Left ventricle myocardium superior (tissue), 1 donor: ENCODE measurements at places on chromosomes 6 and 20.

- peak; percentile 34 for DNase-seq
Measured at GRCh38 chr6:150395388-150396009, 26.7 kb downstream of the IYD start.

GRCh38 chr20:47438464-47439381 is 63.0 kb upstream of the NCOA3 start:
- DNase-seq = no peak

DNA sequence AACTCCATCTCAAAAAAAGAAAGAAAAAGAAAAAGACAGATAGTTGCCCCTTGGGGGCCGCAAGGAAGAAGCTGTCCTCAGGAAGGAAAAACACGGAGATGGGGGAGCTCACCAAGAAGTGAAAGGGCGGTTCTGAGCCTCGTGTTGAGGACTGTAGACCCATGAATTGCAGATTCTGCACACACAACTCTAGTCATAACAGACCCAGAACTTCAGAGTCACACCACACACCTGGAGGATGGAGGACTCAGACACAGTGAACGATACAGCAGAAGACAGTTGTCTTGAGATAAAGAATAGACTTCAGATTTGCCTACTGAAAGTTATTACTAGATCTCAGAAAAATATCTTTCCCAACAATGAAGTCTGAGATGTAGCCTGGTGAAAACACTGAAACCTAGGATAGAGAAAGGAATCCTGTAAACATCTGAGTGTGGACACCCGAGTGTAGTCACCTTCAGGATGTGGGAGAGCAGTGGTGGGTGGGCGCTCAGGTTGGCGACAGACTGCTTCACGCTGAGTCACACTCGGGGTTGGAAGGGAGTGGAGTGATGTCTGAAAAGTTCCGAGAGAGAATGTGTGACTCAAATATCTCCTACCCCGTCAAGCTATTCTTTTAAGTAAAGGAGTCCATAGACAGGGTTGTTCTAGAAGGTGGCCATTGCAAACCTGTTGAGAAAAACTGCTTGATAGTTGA is 88.1 kb downstream of the MAP3K4 start:
- DNase-seq = no peak

DNA sequence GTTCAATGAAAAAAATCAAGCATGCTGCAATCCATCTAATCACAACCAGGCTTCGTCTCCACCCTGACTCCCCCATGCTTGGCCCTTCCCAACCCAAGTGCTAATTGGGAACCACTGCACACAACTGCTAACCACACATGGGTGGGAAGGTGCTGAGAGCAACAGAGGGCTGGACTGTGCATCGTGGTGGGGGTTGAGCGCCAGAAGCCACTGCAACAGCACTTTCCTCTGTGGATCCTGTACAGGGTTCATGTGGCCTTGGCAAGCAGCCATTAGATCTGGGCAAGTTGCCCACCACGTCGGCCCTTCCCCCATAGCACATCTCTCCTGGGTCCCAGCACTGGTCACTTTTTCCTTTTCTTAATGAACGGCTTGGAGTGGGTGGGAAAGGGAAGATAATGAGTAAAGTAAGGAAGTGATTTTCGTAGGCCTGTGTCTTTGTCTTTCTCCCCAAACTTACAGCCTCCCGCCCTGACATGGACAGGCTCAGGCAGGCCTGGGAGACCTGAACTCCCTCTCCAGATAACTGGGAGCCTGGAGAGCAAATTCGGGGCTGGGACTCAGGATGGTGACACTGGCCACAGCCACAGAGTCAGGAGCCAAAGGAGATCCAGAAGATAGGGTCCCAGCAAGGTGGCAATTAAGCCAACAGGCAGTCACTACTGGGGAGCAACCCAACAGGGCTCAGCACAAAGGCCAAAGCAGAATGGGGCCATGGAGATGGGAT is 34.4 kb upstream of the MRPS10 start:
- peak; percentile 85 for DNase-seq

GRCh38 chr6:34667481-34668238 is 28.9 kb downstream of the ILRUN start:
- no peak for DNase-seq

DNA sequence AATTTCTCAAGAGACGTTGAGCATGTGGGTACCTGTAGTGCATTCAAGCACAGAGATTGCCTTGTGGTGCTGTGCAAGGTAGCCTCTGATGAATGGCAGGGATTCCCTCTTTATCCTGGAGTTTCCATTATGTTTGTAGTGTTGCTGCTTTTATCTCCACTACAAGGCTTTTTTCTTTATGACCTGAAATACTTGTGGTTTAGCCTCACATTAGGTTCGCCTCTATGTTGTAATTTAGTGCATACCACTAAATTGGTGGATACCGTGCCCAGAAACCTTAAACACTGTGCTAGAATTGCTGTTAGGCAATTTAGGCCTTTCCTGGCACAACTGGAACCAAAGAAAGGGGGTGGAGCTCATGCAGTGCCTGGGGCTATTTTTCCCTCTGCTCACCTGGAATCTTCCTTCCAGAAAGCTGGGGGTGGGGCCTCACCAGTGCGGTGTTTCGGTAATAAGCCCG is 76.8 kb downstream of the NCOA7 start:
- no peak for DNase-seq

DNA sequence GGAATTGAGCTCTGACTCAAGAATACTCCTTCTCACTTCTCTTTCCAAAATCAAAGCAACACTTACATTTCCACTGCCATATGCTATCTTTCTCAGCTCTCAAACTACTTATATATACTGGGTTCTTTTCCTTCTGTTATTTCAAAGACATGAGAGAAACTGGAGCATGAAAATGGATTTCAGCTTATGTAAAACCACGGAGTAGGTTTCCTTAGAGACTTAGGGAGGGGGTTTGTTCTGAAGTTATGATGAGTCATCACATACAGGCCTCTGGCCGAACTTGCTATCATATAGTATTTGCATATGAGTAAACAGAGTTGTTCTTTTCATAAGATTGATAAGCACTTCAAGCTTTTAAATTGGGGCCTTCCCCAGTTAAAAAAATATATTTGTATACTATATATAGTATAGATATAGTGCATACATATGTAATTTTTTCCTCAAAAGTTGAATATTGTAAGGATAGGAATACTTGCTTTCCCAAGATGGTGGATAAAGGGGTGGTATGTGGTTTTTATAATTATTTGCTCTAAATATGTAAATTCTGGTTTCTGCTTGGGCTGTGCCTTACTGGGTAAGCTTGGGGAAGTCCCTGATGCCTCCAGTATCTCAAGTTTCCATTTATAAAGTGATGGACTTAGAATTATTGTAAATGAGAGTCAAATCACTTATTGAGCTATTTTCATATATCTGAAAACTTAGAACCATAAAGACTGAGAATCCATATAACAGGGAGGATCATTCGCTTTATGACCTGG is 273.9 kb downstream of the RFPL4B start:
- DNase-seq = no peak

DNA sequence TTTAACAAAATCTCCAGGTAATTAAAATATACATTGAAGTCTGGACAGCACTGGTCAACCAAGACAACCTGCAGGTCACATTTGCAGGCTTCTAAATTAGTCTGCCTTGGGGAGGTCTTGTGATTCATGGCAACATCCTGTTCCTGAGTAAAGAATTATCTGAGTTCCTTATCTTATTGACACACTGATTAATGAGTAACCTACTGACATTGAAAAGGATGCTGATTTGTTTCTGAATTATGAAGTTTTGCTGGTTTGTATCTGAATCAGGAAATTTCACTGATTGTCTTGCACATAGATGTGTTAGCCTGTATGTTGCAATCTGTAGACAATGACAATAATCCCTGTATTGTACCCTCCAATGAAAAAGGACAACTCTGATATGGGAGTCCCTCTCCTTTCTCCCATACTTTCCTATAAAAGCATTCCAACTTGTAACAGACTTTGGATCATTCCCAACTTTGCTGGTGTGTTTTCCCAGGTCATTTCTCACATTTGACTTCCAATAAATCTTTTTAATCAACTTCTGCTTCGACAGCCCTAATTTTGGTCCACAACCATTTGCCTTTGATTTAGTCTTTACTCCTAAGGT is 80.0 kb downstream of the LAMP5 start:
- no peak for DNase-seq
